Activated CD4-positive, CD25-positive, alpha-beta regulatory T cell treated with anti-CD3 and anti-CD28 coated beads, Interleukin-2, amount 50 U/mL, for 16 hours (primary cell): ENCODE measurements at places on chromosomes 1 and 21.

GRCh38 chr1:36784147-36784859 lies 250.0 kb downstream of the GRIK3 start:
- DNase-seq = no peak

DNA sequence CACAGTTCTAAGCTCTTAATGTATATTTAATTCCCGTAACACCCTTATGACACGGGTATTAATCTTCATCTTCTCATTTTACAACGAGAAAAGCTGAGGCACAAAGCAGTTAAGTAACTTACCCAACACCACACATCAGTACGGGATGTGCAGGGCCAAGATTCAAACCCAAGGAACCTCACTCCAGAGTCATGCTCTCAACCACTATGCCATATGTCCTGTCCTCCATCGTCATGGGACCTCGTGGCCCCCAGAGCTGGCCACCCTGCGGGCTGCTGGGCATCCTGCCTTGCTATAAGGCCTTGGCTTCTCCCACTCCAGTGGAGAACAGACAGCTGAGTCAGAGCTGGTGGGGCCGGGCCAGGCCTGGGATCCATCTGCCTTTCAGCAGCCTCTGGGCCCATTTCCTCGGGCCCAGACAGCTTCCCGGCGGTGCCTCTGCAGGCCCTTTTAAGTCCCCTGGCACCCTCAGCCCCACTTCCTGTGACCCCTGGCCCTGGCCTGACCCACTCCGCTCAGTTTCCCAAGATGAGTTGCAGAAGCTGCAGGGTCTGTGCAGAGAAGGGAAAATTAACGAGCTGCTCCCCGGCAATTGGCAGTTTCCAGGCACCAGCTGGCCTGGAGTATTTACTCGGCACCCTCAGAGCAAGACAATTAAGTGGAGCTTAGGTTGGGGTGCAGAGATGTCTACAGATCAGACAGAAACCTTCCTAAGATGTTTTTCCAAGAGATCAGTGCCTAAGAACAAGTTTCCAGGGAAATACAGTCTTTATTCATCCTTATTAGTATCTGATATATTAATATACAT lies 98.2 kb downstream of the EPHB2 start:
- no peak for DNase-seq

- no peak for DNase-seq
These were observed 3.0 kb downstream of the PDXK start for GRCh38 chr21:43721939-43722338.

GRCh38 chr1:221494670-221495069 lies 247.2 kb downstream of the DUSP10 start:
- no peak for DNase-seq

GRCh38 chr1:116984406-116985160 lies 17.0 kb upstream of the CD101 start:
- DNase-seq = no peak

GRCh38 chr1:247352175-247352574 lies 20.5 kb upstream of the ZNF496 start:
- no peak for DNase-seq

DNA sequence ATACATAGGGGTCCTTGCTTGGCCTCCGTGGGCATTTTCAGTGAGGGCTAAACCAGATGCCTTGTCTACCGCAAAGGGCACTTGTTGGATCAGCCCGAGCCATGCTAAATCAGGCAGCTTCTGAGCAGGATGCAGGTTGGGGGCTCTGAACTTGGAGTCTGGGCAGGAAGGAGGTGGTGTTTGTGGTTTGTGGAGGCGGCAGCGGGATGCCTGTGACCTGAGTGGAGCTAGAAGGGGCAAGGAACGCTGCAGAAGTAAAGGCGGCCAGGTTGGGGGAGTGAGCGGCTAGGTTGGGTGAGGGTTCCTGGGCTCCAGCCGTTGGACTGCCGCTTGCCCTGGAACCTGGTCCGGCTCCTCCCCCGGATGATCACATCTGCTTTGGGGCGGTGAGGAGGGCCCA lies 183.9 kb downstream of the CAMTA1 start:
- no peak for DNase-seq

DNA sequence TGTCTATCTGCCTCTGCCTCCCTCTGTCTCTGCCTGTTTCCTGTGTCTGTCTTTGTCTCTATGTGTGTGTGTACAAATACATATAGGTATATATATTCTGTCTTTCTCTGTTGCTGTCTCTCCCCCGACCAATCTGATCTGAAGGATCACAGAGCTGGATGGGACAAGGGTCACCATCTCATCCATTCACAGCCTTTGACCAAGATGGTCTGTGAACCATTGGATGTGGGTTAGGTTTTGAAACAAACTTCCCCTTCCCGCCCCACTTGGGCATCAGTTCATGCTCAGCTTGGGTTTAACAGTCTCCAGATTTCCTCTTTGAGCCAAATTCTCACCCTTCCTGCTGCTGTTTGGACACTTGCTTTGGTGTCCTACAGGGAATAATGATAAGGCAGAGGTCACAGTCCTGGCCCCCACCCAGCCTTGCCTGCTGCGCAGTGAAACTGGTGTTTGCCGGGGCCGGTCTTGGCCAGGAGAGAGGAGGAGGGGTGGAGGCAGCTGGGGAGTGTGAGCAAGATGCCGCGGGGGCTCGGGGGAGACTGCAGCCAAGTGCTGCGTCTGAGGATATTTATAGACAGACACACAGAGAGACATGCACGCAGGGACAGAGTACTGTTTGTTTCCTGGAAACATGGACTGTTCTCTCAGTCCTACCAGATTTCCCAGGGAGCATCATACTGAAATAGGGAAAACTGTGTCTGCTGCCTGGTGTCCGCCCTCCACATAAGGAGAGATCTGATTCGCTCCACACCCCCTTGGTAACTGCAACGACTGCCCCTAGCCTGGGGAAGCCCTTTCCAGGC lies 27.0 kb upstream of the BTG2 start:
- no peak for DNase-seq

GRCh38 chr1:26626994-26627393 lies 68.8 kb upstream of the ARID1A start:
- no peak for DNase-seq

DNA sequence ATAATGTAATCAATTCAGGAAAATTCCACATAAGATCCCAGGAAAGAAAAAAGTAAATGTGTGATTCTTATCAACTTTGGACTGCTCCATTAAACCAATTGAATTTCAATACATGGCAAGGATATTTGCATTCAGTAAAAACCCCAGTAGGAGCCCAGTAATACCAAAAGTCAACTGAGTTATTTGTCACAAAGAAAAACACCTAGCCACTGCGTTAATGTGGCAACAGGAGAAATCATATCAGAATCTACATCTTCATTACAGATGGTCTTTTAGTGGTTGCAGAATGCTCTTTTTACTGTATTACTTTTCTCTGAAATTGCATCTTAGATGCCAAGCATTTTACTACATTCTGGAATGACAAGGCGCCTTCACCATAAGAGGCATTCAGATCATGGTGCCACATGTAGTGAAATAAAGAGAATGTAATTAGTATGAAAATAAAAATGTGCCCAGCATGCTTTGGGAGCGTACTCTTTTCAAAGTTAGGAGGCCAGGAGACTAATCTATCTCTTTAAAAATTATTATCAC lies 180.7 kb downstream of the PATJ start:
- no peak for DNase-seq

- no peak for DNase-seq
These were observed 992 bp upstream of the SSX2IP start for GRCh38 chr1:84691122-84691783.

DNA sequence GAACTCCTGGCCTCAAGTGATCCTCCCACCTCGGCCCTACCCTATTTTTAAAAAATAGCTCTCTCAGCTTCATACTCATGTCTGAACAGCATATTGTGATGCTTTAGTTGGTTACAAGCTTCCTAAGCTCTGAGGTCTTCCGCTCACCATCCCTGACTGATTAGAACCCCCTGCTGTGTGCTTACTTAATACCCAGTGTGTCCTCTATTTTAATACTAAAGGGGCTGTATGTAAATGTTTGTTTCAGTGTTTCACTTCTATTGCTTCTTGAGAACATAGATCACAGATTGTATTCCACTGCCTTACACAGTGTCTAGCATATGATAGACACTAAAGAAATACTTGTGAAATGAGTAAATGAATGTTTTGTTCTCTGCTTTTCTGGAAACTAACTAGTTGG lies 29.8 kb downstream of the ZYG11B start:
- DNase-seq = no peak

DNA sequence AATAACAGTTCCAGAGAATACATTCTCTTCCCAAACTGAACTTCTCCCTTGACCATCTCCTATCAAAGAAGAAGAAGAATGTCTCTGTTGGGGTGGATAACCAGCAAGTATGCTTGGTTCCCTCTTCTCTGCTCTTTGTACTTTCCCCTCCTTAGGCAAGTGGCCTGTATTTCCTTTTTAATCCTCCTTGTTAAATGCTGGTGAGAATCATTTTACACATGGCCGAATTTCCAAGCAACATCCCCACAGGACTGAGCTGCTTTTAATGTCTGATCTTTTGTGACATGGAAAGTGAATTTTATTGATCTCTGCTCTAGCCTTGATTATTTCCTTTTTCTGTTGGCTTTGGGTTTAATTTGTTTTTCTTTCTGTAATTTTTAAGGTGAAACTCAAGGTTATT lies 336.7 kb downstream of the DUSP10 start:
- no peak for DNase-seq

DNA sequence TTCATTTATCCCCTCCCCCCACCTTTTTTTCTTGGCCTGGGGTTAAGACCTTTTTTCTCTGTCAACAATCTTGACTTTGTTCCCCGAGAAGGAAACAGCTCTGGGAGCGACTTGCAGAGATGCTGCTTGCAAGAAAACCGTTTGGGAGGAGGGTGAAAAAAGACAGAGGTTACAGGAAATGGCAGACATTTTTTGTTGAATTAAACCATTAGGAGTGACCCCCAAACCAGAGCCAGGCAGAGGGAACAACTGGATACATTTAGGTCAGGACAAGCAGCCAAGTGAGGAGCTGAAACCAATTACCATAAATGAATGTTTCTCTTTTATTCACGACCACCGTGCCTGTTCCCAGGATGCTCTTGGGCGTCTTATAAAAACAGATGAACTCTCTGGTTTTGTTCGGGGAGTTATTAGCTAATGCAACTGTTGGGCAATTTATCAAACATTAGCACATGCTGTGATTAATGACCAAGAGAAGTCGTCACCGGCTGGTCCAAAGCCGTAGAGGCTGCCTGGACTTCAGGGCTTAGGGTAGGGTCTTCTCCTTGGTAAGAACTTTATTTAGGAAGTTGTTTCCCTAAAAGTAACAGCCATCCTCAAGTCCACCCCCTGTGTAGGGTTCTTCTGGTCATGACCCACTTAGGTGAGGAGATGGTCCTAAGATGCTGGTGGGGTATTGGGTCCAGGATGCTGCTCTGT lies 141.0 kb downstream of the FOXD2 start:
- DNase-seq = no peak

DNA sequence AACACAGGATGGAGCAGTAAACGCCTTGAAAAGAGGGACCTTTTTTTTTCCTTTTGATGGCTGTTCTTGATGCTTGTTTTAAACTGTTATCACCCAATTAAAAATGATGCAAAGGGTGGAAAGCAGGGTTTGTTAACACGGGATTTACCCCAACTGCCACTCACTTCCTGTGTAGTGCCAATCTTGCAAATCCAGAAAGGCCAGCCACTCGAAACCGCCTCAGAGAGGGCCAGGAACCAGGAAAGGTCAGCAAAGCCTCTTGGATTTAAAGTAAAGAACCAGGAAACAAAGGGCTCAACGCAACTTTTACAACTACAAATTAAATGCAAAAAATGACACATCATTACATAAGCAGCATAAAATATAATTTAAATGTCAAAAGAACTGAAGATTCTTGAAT lies 347.4 kb downstream of the PDE4B start:
- no peak for DNase-seq

DNA sequence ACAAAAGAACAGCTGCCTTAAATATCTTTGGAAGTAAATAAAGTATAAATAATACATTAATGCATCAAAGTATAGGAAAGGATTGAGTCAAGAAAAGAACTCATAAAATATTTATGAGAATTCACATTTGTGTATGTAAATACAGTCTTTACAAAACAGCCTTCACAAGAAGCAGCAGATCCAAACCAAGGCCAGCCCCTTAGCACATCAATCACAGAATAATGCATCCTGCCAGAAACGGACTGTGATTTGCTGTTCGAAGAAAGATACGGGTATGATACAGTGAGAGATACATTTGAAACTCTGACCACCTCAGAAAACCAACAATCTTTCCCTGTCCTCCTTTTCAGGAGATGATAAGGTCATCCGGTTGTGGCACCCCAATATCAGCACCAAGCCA lies 70.9 kb downstream of the WDR64 start:
- DNase-seq = no peak

DNA sequence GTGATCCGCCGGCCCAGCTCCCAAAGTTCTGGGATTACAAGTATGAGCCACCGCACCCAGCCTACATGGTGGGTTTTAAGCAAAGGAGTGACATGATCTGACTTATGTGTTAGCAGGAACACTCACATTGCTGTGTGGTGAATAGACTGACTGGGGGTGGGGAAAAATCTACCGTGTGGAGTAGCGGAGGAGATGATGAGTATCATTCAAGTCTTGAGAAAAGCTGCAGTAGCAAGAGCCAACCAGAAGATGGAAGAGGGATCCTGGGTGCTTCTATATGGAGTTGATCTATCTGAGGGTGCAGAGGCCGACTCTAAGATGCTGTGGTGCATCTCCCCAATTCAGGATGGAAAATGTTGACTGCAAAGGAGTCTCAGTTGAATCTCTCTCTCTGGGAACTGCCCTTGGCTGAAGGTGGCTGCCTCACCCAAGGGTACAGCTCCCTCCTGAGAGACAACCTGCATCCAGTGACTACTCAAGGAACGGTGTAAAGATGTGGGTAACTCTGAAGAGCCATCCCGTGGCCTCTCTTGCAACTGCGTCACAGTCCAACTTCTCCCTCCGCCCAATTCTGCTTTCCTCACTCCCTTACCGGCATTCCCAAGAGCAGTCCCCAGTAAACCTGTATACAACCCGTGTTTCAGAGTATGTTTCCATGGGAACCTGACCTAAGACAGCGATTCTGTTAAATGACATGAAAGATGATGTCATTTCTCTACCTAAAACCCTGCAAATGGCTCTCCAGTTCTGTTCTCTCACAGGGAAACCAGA lies 7.4 kb upstream of the B3GALNT2 start:
- DNase-seq = no peak

- DNase-seq = no peak
These were observed 11.3 kb downstream of the CSTB start for GRCh38 chr21:43764576-43765495.

DNA sequence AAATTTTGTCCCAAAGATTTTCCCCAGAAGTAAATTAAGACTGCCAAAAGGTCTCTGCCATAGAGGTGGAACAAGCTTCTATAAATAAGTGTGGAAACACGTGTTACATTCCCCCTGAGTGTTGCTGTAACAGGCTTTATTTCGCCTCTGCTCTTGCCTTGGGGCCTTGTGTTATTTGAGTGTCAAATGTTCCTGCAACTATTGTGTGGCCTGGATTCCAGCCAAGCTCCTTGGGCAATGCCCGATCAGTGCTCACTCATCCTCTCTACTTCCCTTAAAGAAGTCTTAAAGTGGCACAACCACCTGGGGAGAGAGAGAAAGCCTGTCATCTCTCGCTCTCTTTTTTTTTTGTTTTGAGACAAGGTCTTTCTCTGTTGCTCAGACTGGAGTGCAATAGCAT lies 156.7 kb downstream of the NR5A2 start:
- no peak for DNase-seq

- DNase-seq = no peak
These were observed 100.2 kb upstream of the COG2 start for GRCh38 chr1:230542054-230542453.
